Stimulated activated CD4-positive, alpha-beta T cell treated with anti-CD3 and anti-CD28 coated beads, Interleukin-4, amount 100 ng/mL, for 24 hours (primary cell): ENCODE measurements at places on chromosomes 6 and 20.

GRCh38 chr20:21322921-21323331, 19.8 kb downstream of the XRN2 start:
- no peak for DNase-seq

GRCh38 chr6:127902933-127903332, 2.1 kb upstream of the THEMIS start:
- DNase-seq, result no peak

DNA sequence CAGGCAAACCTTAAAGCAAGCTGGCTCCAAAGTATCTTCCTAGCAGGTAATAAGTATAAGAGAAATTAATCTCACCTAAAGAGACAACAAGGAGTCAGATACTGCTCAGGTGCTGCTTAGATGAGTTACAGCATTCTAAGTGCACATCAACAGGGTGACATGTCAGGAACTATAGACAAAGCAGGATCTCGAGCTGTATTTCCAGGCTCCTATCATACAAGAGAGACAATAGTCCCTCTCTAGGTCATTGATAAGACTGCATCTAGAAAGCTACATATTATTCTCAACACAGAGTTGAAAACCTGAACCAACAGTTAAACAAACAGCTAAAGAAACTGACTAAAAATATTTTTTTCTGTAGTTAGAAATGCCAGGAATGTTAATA, 3.9 kb downstream of the PTPRK start:
- no peak for DNase-seq

DNA sequence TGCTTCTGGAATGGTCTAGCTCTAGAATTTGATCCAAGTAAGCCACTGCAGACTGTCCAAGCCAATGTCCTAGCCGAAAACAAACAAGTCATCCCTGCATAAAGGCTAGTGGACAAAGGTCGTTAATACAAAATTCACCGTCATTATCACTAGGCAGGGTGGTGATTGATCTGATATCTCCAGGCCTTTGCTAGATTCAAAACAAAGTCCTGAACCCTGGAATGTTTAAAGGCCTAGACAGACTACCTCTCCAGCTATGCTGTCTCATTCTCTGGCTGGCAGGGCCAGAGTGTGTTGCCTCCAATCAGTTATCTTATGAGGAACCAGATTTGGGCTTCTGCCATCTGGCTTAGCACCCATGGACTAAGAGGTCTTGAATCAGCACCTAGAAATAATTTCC, 38.3 kb downstream of the MAP7 start:
- no peak for DNase-seq

DNA sequence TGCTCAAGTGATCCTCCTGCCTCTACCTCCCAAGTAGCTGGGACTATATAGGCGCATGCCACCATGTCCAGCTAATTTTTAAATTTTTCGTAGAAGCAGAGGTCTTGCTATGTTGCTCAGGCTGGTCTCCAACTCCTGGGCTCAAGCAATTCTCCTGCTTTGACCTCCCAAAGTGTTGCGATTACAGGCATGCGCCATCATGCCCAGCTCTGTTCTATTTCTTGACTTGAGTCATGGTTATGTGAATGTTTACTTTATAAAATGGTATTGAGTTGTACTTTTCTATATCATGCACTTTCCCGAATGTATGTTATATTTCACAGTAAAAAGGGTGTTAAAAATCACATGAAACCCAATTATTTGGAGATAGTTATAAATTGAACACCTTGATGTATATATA, 17.3 kb upstream of the ATXN1 start:
- no peak for DNase-seq
